Activated CD4-positive, alpha-beta memory T cell treated with anti-CD3 and anti-CD28 coated beads, Interleukin-2, amount 10 ng/mL, durations not matched to agents 7 days and 5 days (primary cell): ENCODE measurements at places on chromosomes 16 and 17. TPM values are rescaled to one million over a fixed set of nuclear protein-coding genes. Genes with fewer than 3 reads are reported as not detected.

DNA sequence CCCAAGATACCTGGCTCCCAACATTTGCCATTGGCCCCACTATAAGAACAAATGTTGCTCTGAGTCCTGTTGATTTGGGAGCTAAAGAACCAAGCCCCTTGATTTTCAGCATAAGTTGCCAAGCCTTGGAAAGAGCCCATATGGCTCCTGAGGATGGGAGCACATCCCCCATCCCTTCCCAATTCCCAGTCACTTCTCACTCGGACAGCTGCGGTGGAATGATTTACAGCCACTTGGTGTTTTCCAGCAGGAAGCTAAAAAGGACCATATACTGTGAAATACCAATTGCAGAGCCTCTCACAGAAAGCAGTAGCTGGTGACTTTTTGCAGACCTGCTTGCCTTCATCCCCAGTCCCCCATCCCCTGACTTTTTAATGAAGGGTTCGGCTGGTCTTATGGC is 524.6 kb downstream of the GRIN2A start:
- DNase-seq, result no peak

GRCh38 chr16:7964167-7964566 is 626.1 kb downstream of the TMEM114 start:
- no peak for DNase-seq

- DNase-seq, result no peak
Measured at GRCh38 chr17:15154618-15155017, 110.5 kb downstream of the PMP22 start.

TAC4 gene
- total RNA-seq, result not detected

GRCh38 chr17:77194179-77194578 is 53.4 kb downstream of the SEC14L1 start:
- DNase-seq, result no peak
